Activated CD8-positive, alpha-beta memory T cell treated with anti-CD3 and anti-CD28 coated beads for 1 hour (primary cell): ENCODE measurements at places on chromosomes 4 and X.

DNA sequence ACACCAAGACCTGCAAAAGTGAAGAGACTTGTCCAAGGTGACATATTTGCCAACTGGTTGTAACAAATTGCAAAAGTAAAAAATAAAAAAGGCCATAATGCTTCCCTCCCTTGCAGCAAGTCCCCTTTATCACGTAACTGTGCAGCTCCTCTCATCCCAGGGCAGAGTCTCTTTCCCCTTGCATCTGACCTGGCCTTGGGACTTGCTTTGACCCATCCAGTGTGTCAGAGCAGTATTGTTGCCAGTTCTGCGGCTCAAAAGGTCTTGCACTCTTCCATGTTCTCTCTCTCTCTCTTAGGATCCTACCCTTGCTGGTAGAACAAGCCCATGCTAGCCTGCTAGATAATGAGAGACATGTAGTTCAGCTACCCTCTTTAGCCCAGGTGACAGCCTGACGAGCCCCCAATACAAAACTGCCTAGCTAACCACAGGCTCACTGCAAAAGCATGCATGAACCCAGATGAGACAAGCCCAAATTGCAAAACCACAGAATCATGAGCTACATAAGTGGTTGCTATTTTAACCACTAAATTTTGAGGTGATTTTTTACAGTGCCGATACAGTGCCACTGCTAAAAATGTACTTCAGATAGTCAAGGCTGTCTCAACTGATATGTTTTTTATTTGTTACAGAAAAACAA is 289.5 kb upstream of the PPARGC1A start:
- DNase-seq = no peak

DNA sequence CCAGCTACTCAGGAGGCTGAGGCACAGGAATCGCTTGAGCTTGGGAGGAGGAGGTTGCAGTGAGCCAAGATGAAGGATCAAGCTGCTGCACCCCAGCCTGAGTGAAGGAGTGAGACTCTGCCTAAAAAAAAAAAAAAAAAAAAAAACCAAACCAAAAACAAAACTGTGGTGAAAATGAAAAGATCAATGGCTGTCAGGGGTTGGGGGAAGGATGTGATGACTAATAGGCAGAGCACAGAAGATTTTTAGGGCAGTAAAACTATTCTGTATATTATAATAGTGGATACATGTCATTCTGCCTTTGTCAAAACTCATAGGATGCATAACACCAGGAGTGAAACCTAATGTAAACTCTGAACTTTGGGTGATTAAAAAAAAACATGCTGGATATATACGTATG is 69.9 kb upstream of the ELOVL6 start:
- no peak for DNase-seq

- no peak for DNase-seq
Measured at GRCh38 chr4:1542516-1543320, 136.5 kb upstream of the NKX1-1 start.

- no peak for DNase-seq
Measured at GRCh38 chr4:18321956-18322530, 300.5 kb upstream of the LCORL start.
